ENCODE measurements at places on chromosomes 12 and 14.

GRCh38 chr12:102232036-102232435, 34.4 kb upstream of the PMCH start:
- DNase-seq, result no peak

DNA sequence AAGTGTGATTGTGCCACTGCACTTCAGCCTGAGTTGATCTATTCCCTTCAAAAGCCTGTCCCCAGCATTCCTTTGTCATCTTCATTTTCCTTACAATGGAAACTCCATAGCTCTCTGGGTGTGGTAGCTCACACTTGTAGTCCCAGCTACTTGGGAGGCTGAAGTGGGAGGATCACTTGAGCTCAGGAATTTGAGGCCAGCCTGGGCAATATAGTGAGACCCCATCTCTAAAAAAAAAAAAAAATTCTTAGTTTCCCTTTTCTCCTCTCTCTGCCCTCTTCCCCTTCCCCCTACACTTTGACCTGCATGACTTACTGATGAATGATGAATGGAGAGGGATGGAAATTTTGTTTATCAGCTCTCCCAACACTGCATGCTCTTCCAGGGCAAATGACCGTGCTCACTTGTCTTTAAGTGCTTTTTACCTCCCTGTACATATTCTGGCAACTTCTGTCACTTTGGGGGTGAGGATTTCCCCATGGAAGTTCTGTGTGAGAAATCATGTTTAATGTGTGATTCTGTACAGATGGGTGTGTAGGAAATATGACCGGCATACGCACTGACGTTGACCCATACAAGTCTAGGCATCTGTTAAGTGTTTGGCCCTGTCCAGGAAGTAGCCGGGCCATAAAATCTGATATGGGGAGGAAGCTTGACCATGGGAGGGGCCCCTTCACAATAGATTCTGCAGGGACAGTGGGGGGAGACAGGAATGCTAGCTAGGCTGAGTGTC, 65.4 kb downstream of the ZFP36L1 start:
- no peak for DNase-seq

DNA sequence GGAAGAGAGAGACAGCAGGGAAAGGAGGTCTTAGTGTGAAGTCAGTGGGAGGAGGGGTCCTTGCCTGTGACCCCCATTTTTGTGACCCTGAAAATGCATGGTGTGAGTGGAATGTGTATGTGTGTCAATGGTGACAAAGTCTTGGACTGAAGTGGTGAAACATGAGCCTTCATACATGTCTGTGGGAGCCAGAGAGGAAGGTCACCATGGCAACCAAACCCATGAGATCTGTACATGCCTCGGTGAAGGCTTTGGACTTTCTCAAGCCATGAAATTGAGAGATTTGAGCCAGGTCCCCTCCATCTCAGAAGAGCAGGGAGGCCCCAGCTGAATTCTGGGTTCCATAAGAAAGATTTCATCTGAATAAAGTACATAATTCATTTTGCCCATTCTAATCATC, 108.7 kb downstream of the TTC8 start:
- DNase-seq, result no peak

- DNase-seq, result no peak
Observed at GRCh38 chr12:66061557-66062289, 68.8 kb downstream of the LLPH start.

DNA sequence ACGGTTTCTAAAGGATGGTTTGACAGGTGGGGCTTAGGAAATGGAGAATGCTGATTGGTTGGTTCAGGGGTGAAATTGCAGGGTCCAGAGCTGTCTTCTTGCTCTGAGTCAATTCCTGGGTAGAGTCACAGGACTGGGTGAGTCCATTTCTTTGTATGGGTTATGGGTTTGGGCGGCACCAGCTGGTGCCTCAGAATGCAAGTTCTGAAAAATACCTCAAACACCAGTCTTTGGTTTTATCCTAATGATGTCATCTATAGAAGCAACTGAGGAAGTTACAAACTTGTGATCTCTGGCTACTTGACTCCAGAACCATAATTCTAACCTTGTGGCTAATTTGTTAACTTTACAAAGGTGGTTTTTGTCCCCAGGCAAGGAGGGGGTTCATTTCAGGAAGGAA, 47.6 kb upstream of the EIF5 start:
- no peak for DNase-seq

DNA sequence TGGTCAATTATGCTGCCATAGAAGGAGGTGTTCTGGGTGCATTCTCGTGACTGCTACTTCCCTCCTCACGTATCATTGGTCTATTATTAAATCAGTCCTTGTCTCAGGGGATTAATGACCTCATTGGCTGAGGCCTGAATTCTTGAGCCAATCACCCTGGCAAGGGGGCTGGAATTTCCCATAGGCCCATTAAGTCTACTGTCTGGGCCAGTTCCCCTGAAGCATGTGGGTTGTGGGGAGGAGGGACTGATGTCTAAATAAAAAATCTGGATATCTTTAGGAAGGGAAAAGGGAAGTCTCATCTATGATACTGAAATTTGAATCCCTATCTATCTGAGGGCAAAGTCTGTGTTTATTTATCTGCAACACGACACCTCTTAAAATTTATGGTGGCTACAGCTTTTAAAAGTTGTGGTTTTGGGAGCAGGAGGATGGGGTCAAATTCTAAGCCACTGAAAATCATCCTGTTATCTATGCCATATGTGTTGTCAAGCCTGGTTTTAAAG, 71.9 kb downstream of the DYRK2 start:
- no peak for DNase-seq

- DNase-seq, result no peak
Observed at GRCh38 chr12:31362115-31362758, 36.3 kb upstream of the SINHCAF start.

DNA sequence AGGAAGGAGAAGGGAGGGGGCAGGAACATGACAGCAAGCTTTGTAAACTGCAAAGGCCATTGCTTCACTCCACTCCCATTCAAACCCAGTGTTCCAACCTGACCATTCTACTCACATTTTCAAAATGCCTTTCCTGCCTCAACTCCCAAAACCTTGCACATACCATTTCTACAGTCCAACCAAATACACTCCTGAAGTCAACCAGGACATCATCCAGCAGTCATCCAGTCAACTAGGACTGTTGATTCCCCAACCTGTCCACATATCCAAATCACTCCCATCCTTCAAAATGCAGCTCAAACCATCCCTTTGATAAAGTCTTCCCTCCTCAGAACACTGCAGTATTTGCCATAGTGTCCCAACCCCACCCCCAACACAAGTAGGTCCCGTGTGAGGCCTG, 2.9 kb downstream of the SMUG1 start:
- DNase-seq, result no peak

DNA sequence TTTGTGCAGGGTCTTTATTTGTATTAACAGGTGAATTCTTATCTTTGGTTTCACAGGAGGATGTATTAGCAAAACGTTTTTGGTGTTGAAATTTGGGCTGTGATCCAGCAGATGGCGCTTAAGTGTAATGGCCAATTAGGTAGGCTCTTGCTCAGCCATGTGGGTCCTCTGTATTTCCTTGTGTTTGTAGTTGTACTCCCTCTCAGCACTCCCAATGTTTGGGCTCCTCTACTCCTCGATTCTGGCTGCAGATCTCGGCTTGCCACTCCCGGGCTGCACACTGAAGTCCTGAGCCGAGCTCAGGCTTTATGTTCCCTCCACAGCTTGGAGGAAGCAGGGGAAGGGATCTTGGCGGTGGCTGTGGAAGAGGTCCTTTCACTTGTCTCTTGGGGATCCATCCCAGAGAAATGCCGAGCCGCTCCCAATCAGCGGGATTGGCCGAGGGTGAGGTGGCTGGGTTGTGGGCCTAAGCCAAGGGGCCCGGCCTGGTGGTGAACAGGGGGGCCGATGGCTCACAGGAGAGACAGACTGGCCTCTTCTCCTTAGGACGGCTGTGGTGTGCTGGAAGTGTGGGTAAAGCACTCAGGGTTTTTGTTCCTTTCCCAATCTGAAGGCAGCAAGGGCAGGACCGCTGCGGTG, 133.7 kb downstream of the AEBP2 start:
- DNase-seq, result no peak

Measured in stimulated activated CD4-positive, alpha-beta T cell treated with anti-CD3 and anti-CD28 coated beads, TNF-alpha, amount 100 ng/mL, for 1 hour (primary cell).